Stimulated activated CD4-positive, alpha-beta T cell treated with anti-CD3 and anti-CD28 coated beads, Interleukin-4, amount 100 ng/mL, for 48 hours (primary cell): ENCODE measurements at places on chromosomes 7 and 10.

GRCh38 chr7:106176414-106177299 lies 64.5 kb upstream of the SYPL1 start:
- DNase-seq: peak; percentile 47

DNA sequence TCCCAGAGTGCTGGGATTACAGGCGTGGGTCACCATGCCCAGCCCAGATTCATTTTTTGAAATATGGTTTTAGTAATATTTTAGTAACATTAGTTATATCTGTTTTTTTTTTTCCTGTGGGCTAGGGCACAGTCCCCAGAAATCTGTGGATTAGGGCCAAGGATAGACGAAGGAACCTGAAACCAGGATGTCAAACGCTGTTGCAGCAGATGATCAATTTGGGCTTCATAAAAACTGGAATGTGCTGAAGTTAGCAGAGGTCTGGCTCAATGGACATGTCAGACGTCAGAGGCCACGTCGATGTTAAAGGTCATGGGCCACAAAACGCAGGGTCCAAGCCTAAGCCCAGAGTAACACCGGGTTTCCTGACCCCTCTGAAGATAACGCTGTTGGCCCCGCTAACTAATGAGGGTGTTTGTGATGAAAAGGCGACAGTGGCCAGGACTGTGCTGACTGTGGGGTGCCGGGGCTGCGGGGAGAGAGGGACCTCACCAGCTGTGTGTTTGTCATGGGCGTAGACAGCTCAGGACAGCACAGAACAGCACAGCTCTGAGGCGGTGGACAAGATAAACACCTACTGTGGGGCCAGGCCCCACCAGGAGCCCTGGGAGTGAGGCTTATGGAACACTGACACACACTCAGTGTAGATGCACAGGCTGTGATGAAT lies 23.8 kb upstream of the GTPBP4 start:
- no peak for DNase-seq

- peak; percentile 13 for DNase-seq
These were observed 27.0 kb upstream of the ZPBP start for GRCh38 chr7:50119815-50120637.

DNA sequence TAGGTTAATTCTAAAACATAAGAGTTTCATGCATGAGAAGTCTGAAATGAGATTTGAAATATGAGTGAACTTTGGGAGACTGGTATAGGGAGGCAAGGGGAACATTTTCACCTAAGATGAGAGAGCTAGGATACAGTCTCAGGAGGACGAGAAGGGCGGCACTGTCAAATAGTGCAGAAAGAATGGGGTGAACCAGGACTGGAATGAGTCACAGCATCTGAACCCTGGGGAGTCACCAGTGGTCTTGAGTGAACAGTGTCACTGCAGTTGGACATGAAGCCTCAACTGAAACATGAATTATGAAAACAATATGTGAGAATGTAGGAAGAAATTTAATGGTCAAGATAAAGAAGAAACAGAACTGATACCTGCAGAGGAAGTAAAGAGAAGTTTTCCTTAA lies 33.8 kb downstream of the GNG11 start:
- DNase-seq: no peak

DNA sequence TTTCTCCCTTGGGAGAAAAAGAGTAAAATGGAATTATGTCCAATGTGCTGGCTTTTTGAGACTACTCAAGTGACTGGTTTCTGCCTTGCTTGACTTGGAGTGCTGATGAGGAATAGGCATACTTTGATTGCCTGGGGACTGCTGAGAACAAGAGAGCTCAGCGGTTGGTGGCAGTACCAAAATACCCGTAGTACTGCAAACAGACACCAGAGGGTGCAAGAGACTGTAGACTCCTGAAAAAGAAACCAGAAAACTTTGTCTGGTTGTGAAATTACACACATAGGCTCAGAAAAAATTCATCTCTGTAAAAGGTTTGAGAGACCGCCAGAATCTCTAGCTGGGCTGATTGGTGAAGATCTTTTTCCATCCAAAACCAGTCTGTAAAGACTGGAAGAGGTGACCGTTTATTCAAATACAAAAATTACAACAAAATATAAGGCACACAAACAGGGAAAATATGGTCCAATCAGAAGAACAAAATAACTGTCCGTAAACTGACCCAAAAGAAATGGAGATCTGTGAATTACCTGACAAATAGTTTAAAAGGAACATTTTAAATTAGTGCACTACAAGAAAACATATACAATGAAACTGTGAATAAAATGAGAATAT lies 18.5 kb downstream of the BICC1 start:
- peak; percentile 45 for DNase-seq

DNA sequence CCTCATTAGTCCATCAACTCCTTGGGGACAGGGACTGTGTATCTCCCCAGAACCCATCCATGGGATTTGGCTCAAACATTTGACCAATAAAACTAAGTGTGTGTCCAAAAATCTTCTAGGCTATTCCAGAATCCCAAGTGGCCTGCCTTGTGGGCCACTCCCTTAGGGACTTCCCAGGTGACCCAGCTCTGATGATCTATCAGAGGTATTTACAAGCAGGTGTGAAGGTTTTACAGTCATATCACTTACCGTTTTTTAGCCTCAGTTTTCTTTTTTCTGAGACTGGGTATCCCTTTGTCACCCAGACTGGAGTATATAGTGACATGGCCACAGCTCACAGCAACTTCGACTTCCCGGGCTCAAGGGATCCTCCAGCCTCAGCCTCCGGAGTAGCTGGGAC lies 64.4 kb downstream of the PIP4K2A start:
- DNase-seq: no peak

GRCh38 chr10:74175510-74176379 lies 24.7 kb downstream of the ADK start:
- no peak for DNase-seq

DNA sequence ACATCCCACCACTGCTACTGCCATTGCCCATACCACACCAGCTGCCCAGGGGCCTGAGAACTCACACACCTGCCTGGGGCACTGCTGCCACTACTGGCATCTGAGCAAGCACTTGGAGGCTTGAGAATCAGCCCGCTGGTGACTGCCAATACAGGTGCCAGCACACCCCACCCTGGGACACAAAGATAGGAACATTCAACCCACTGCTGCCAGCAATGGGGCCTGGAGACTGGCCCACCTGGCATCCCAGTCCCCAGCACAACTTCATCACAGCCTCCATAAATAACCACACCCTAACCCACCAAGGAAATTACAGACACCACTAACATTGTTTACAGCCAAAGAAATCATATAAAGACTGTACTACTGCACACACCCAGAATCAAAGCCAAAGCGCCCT lies 115.9 kb downstream of the SLC16A9 start:
- no peak for DNase-seq

DNA sequence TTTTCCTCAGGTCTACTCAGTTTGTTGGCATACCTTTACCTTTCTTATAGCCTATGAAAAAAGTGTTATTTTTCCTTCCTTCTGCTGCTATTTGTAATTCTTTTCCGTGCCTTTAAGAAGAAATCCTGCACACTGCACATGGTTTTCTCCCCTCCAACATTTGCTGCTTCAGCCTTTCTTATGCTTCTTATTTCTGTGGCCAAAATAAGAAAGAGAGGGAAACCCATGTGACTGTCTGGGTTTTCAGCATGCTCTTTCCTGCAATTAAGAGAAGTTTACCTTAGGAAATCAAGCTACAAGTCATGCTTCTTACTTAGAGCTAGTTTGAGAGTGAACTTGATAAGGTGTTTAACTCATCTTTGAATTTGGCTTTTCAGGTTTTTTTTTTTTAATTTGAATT lies 11.0 kb downstream of the TBC1D12 start:
- DNase-seq: no peak

GRCh38 chr10:94049911-94050310 lies 56.2 kb downstream of the PLCE1 start:
- DNase-seq: no peak

DNA sequence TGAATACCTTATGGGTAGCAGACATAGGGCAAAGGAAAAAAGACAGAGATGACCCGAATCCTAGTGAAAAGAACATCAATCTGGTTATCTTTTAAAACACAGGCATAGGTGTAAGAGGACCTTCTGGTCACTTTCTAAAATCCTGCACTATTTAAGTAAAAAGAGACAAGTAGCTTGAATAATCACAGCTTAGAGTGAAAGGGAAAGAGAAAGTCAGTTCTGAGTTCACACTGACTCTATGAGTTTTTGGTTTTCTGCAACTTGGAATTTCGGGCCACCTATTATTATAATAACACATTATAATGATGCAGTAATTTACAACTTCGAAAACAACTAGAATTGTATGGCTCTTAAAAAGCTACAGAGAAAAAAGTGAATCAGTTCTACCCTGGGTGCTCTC lies 247.8 kb downstream of the DOCK4 start:
- no peak for DNase-seq

GRCh38 chr10:89683883-89684282 lies 17.5 kb upstream of the KIF20B start:
- DNase-seq: no peak

DNA sequence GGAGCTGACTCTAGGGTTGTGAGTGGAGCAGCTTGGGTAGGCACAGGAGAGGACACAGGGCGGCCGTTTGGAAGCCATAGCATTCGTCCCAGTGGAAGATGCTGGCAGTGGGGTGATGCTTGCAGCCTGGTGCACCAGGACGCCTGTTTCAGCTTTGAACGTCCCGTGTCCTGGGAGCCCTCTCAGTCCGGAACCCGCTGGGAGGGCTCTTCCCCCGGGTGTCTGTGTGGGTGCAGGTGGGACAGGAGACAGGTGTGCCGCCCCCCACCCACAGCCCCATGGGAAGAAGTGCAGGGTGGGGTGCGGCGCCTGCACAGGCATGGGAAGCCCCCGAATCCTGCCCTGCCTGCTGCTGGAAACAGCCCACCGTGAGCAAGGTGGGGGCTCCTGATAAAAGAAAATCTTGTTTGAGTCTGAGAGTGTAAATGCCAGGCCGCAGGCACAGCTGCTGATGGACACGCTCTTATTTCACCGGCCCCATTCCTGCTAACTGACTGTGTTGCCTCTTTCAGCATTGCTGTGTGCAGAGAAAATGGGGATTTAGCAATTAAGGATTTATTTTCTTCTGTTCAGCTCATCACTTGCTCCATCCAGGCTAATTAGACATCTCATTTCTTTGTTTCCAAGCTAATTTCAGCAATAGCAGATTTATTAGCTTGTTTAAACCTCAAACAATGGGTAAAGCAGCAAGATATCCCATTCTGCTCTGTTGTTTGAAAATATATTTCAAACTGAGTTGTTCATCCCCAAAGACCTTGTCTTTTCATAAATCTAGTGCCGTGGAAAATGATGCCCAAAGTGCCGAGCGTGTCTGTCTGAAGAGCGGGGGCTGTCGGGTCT lies 54.9 kb upstream of the DPYSL4 start:
- DNase-seq: no peak

GRCh38 chr7:78953726-78954363 lies 499.6 kb downstream of the MAGI2 start:
- DNase-seq: no peak

DNA sequence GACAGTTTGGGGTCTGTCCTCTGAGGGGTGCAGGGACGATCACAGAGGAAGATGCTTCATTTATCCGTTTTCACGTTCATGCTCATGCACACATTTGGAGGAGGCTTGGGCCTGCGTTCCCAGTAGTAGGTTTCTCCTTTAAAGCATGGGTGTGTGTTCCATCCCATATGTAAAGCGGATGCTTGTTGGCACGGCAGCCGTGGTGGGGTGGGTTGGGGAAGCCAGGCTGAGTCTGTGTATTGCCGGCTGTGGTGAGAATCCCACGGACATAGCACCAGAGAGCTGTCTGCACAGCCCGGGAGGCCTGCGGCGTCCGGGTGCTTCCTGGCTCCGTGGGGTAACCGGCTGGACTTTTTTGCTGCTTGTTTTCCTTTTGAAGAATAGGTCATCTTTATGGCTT lies 440 bp downstream of the JAKMIP3 start:
- DNase-seq: no peak

- DNase-seq: no peak
These were observed 28.2 kb downstream of the SPOCK2 start for GRCh38 chr10:72059843-72060822.

DNA sequence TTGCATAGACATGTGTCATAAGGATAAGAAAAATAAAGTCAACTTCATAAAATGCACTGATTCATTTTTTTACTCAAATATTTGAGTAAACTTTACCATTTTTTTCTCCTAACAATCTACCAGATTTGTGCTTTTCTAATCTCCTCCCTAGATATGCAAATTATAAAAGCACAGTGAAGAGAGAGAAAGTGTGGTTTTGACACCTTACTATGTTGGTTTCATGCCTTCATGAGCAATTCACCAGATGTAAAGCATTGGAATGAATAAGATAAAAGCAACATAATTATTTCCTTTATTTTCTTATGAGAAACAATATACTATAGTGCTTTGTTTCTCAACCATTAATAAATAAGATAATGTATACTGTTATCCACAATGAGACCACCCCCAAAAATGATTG lies 432.5 kb upstream of the PCDH15 start:
- DNase-seq: no peak

DNA sequence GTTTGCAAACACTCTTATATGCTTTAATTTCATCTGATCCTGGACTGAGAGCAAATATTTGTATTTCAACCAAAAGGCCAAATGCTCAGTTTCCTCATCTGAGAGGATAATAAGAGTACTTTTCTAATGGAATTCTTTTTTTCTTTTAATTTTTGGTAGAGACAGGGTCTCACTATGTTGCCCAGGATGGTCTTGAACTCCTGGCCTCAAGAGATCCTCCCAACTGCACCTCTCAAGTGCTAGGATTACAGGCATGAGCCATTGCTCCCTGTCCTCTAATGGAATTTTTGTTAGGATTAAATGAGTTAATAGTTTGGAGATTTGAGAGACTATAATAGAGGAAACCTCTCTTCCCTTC lies 68.4 kb upstream of the KMT2E start:
- DNase-seq: no peak

DNA sequence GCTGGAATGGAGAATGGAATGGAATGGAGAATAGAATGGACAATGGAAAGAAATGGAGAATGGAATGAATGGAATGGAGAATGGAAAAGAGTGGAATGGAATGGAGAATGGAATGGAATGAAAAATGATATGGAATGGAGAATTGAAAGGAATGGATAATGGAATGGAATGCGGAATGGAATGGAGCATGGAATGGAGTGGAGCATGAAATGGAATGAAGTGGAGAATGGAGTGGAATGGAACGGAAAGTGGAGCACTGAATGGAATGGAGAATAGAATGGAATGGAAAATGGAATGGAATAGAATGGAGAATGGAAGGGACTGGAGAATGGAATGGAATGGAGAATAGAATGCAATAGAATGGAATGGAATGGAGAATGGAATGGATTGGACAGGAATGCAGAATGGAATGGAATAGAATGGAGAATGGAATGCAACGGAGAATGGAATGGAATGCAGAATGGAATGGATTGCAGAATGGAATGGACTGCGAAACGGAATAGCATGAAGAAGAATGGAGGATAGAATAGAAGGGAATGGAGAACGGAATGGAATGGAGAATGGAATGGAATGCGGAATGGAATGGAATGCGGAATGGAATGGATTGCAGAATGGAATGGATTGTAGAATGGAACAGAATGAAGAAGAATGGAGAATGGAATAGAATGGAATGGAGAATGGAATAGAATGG lies 89.4 kb downstream of the NSUN6 start:
- DNase-seq: no peak

DNA sequence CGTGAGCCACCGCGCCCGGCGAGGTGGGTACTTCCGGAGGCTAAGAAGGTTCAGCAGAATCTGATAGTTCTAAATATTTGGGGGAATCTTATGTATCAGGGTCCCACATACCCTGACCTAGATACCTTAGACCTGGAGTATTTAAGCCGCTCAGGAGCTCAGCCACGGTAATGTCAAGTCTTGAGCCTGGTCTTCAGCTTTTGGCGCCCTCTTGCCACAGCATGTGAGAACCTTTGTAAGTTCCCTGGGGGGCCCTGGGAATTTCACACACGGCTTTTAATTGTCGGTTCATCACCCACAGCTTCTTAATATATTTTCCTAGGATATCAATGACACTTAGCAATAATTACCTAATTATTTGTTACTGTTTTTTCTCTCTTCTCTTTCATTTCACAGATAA lies 324.3 kb upstream of the GALNT17 start:
- no peak for DNase-seq
